Stimulated activated CD4-positive, alpha-beta T cell treated with anti-CD3 and anti-CD28 coated beads, Interleukin-15, amount 100 ng/mL, for 1 hour (primary cell): ENCODE measurements at places on chromosomes 7 and 10.

GRCh38 chr10:127047878-127048238, 142.6 kb downstream of the DOCK1 start:
- no peak for DNase-seq

DNA sequence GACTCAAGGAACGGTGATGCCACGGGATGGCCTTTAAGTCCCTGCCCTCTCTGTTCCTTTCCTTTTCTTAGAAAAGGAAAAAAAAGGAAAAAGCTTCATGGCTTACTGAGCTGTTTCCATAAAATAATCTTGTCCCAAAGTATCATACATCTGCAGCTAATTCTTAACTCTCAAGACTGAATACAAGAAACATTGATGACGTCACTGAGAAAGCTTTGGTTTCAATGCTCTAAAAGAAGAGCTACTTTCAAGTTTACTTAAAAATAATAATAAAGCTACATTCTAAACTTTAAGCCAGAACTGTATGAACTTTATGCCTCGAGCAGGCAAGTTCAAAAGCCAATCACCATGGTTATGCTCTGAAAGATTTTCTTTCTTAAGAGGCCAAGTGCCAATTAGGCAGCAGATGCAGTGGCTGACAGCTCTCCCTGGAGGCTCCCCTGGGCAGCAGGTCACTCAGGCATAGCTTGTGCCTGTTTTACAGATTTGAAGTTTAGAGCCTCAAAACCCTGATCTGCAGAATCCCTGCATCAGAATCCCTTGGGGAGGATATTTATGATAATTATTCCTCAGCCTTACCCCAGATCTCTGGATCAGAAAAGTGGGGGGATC, 165.0 kb downstream of the CHN2 start:
- DNase-seq: no peak

- DNase-seq: no peak
Measured at GRCh38 chr10:106655165-106655564, 509.3 kb downstream of the SORCS1 start.

DNA sequence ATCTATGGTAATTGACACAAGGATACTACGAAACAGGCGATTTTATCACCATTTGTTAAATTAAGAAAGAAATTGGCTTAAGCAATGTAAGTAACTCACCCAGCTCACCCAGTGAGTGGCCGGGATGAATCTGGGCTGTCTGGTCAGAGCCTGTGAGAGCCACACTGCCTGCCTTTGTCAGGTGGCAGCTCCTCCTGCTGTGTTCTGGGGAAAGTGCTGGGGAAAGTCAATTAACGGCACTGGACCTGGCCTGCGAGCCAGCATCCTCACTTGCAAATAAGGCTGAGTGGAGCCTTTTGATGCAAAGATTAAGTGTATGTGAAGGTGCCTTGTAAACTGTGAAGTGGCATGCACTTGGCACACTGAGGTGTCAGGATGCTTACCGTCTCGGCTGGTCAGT, 13.4 kb upstream of the CXCL12 start:
- no peak for DNase-seq

DNA sequence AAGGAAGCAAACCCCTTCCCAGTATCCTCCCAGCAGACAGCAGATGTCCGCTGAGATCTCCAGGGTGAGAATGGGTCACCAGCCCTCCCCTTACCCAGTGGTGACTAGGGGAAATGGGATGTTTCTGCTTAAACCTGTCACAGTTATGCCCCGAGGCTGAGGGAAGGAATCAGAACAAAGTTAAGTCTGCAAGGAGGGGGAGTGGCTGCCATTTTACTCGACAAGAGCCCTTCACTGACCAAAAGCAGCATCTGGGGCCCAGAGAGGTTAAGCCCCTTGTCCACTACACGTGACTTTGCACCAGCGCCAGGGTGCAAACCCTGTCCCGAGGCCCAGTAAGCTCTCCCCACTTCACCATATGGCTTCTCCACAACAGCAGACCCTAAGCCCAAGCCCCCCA, 4.6 kb upstream of the NANOS1 start:
- DNase-seq: no peak

- DNase-seq: no peak
Measured at GRCh38 chr7:29516491-29516890, 47.1 kb upstream of the PRR15 start.

DNA sequence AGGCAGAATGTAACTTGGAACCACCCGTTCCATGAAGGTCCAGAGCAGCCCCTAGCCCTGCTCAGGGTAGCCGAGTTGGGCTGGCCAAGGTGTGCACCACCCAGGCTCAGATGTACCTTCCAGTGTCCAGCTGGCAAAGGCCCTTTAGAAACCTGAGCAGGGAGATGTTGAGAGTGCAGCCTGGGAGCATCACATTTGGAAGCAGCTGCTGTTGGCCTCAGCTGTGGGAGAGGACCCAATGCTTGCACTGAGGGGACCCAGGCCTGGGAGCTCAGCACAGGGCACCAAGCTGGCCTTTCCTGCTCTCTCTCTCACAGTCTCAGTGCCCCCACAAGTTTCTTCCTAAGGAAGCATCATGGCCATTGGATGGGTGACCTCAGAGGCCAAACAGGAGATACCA, 33.5 kb downstream of the ANXA8 start:
- DNase-seq: no peak

GRCh38 chr7:43763183-43763582, 4.7 kb downstream of the BLVRA start:
- DNase-seq: no peak
